ENCODE measurements at places on chromosomes 13 and 19.

DNA sequence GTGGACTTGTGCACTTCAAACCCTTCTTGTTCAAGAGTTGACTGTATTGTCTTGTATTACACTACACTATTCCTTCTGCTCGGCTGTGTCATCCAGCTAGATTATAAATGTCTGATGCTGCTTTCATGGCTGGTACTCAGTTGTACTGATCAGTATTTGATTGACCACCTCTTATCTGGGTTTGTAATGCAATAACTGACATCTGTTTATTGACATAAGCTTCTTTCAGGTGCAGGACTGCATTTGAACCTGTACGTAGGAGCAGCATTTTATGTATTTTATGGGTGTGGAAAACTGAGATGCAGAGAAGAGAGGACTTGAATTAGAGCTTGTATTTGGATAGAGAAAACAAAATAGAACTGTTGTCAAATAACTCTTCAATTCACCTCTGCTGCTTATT, 309.2 kb downstream of the FGF9 start:
- DNase-seq, result no peak
- no peak overlapping the region for H3K4me3 ChIP-seq
- H3K4me1 ChIP-seq, result peaks cover 50% of the 10 kb centered on the region
- H3K27me3 ChIP-seq, result peaks cover 3% of the 10 kb centered on the region

- no peaks in the 10 kb centered on the region for H3K36me3 ChIP-seq
- H3K4me1 ChIP-seq, result no peaks in the 10 kb centered on the region
- DNase-seq, result no peak
- H3K27ac ChIP-seq, result no peak overlapping the region
Measured at GRCh38 chr13:55230570-55230908, 1910.2 kb upstream of the PRR20A start.

GRCh38 chr13:55440465-55441085, 1700.1 kb upstream of the PRR20A start:
- no peaks in the 10 kb centered on the region for H3K27me3 ChIP-seq
- no peak overlapping the region for H3K4me3 ChIP-seq
- H3K36me3 ChIP-seq, result no peaks in the 10 kb centered on the region
- H3K4me1 ChIP-seq, result peaks cover 18% of the 10 kb centered on the region
- H3K27ac ChIP-seq, result no peak overlapping the region
- no peak for DNase-seq

GRCh38 chr19:47542030-47542475, 27.2 kb upstream of the NAPA start:
- no peak for DNase-seq
- peaks cover 11% of the 10 kb centered on the region for H3K4me1 ChIP-seq
- H3K27me3 ChIP-seq, result peaks cover 14% of the 10 kb centered on the region
- no peaks in the 10 kb centered on the region for H3K36me3 ChIP-seq
- no peak overlapping the region for H3K4me3 ChIP-seq

DNA sequence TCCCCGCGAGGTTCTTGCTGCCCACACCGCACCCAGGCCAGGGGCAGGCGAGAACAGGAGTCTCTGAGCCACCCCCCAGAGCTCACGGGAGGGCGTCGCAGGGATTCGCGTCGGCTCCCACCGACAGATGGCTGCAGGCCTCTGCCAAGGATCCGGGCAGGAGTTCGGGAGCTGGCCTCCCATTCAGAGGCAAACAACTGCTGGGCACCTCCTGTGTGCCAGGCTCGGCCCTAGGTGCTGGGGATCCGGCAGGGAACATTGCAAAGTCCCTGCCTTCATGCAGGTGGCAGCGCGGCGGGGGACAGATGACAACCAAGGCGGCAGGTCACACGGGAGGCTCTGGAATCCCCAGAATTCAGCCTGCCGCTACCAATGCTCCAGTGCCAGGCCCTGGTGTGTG, 25.3 kb downstream of the LRRC4B start:
- H3K4me3 ChIP-seq, result no peak overlapping the region
- no peak for DNase-seq
- no peaks in the 10 kb centered on the region for H3K36me3 ChIP-seq
- H3K27me3 ChIP-seq, result peaks cover 19% of the 10 kb centered on the region

DNA sequence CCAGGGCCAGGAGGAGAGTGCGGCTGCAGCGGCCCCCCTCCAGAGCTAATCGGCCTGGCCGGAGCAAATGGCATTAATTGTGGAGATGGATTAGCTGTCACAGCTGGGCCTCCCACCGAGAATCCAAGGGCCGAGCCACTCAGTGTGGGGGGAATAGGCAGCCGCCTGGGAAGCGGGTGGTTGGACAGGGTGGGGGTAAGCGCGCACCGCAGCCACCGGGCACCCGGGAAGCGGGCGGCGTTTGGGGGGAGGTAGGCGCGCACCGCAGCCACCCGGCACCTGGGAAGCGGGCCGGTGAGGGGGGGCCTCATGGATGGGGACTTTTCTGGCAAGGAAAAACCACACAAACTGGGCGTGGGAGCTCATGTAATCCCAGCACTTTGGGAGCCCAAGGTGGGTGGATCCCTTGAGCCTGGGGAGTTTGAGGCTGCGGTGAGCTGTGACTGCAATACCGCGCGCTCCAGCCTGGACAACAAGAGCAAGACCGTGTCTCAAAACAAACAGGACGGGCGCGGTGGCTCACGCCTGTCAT, 9.7 kb downstream of the R3HDM4 start:
- H3K27ac ChIP-seq, result no peak overlapping the region
- peaks cover 19% of the 10 kb centered on the region for H3K4me1 ChIP-seq
- peak; percentile 71 for DNase-seq
- no peak overlapping the region for H3K4me3 ChIP-seq

GRCh38 chr13:40233731-40234195, 432.7 kb downstream of the FOXO1 start:
- DNase-seq, result peak; percentile 5
- peak overlapping the region; percentile 53 for H3K27ac ChIP-seq
- H3K4me1 ChIP-seq, result peaks cover 59% of the 10 kb centered on the region
- no peaks in the 10 kb centered on the region for H3K36me3 ChIP-seq

DNA sequence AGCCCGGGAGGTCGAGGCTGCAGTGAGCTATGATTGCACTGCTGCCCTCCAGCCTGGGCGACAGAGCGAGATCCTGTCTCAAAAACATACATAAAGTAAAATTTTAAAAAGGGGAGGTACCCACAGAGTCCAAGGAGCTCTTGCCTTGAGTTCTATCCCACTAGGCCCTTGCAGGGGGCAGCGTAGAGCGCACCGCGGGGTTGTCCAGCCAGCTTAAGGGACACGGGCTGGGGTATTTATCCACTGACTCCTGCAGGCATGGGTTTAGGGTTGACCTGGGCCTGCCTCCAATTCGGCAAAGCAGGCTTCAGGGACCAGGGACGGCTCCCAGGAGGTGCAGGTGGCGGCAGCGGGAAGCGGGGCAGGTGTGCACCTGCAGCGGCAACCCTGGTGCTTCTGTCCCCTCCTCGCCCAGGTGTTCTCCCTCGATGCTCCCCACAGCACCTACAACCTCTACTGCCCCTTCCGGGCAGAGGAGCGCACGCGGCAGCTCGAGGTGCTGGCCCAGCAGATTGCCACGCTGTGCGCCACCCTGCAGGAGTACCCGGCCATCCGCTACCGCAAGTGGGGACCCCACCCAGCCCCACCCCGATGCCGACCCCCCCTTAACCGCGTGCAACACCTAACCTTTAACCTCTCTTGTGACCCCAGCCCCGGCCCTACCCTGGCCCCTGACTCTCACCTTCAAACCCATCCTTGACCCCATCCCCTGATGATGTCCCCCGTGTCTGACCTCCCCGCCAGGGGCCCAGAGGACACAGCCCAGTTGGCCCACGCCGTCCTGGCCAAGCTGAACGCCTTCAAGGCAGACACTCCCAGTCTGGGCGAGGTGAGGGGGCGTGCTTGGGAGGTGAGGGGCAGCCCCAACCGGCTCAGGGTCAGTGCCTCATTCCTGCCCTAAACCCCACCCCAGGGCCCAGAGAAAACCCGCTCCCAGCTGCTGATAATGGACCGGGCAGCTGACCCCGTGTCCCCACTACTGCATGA, 4.7 kb downstream of the STXBP2 start:
- H3K27me3 ChIP-seq, result peaks cover 15% of the 10 kb centered on the region
- no peak for DNase-seq
- H3K4me1 ChIP-seq, result no peaks in the 10 kb centered on the region
- no peak overlapping the region for H3K4me3 ChIP-seq
- no peak overlapping the region for H3K27ac ChIP-seq
- no peaks in the 10 kb centered on the region for H3K36me3 ChIP-seq
